ENCODE measurements at places on chromosomes 3 and 15. TPM values are rescaled to one million over a fixed set of nuclear protein-coding genes. Genes with fewer than 3 reads are reported as not detected.

- no peaks in the 10 kb centered on the region for H3K36me3 ChIP-seq
- no peaks in the 10 kb centered on the region for H3K27me3 ChIP-seq
- no peak overlapping the region for H3K27ac ChIP-seq
- DNase-seq = no peak
- no peaks in the 10 kb centered on the region for H3K4me1 ChIP-seq
Measured at GRCh38 chr3:114356066-114356465, 62.2 kb downstream of the TIGIT start.

The AP3B2 gene
- total RNA-seq = 5.6 TPM

The FSTL1 gene
- 1,211 TPM for total RNA-seq

The BUB1B gene
- 11.9 TPM for total RNA-seq

DNA sequence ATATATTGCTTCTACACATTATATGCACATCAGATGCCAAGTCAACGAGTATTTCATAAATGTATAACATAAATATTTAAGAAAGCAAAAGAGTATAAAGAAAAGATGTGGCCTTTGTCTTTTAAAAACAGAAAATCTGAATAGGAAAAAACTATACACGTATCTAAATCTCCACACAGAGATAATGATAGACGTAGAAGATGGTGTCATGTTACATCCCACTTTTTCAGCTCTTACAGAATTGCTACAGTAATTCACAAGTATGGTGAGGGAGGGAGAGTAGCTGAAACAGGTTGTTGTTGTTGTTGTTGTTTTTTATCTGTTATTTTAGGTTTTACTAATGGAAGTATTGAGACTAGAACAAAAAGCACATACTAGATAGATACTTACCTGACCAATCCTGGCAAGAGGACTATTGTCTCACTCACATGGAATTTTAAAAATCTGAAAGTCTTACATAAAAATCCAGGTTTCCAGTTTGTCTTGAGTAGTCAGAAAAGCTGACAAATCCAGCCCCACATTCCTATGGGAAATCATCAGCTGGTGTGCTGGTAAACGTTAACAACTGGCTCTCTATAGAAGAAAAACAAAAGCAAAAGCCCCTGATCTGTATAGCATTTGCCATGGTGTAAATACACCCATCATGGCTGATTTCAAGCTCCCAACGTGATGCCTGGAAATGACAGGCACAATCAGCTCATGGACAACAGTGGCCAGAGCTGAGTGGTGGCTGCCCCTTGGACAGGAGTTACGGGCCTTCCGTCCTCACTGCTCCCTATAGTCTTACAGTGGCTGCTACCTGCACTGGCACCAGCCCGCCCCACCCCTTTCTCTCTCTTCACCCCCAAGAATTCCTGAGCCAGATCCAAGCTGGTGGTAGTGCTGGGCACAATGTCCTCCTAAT is 47.4 kb upstream of the VGLL4 start:
- DNase-seq = no peak
- no peak overlapping the region for H3K27ac ChIP-seq
- H3K4me1 ChIP-seq = peaks cover 8% of the 10 kb centered on the region
- H3K4me3 ChIP-seq = no peak overlapping the region
- H3K27me3 ChIP-seq = peaks cover 2% of the 10 kb centered on the region

The THSD4 gene
- total RNA-seq = 0.92 TPM

DNA sequence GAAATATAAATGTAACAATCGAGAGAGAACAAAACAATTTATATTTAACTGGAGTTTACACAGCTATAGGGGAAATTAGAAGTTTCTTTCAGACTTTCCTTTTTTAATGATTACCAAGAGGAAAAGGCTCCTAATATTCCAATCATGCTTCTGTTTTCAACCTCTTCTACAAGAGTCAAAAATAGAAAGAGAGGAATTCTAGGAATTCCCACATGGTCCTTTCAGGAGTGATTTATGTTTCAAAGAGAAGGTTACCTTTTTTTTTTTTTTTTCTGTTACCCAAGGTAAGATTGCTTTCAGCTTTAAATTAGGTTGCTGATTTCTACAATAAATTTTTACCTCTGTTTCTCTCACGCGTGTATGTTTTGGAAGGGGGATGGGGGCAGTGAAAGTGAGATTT is 355.3 kb upstream of the DCBLD2 start:
- H3K27ac ChIP-seq = no peak overlapping the region
- H3K36me3 ChIP-seq = no peaks in the 10 kb centered on the region
- H3K4me3 ChIP-seq = no peak overlapping the region
- DNase-seq = no peak

The TOMM70 gene
- 29.1 TPM for total RNA-seq

The CCDC39 gene
- 0.46 TPM for total RNA-seq

DNA sequence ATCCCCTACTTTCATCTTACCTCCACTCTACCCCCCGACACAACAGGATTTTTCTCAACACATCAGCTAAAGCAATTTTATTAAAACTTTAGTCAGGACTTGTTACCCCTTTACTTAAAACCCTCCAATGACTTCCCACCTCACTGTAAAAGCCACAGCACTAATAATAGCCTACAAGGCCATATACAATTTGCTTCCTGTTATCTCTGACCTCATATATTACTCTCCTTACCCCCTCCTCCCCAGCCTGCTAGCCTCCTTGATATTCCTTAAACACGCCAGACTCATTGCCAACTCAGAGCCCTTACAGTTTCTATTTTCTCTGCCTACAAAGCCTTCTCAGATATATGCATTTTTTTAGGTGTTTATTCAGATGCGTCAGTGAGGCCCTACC is 54.4 kb downstream of the DCUN1D1 start:
- no peak overlapping the region for H3K4me3 ChIP-seq
- no peak for DNase-seq
- no peaks in the 10 kb centered on the region for H3K4me1 ChIP-seq
- H3K27me3 ChIP-seq = no peaks in the 10 kb centered on the region
- H3K36me3 ChIP-seq = no peaks in the 10 kb centered on the region
- no peak overlapping the region for H3K27ac ChIP-seq

The CCR4 gene
- total RNA-seq = 0.08 TPM

The SPINK8 gene
- total RNA-seq = not detected

GRCh38 chr3:48241796-48242455 is 1.0 kb downstream of the ZNF589 start:
- H3K36me3 ChIP-seq = no peaks in the 10 kb centered on the region
- H3K27ac ChIP-seq = peak overlapping the region; percentile 36
- H3K27me3 ChIP-seq = peaks cover 3% of the 10 kb centered on the region
- DNase-seq = peak; percentile 16
- peak overlapping the region; percentile 94 for H3K4me3 ChIP-seq

GRCh38 chr15:32674681-32675080 is 33.2 kb downstream of the SCG5 start:
- no peak overlapping the region for H3K27ac ChIP-seq
- H3K27me3 ChIP-seq = no peaks in the 10 kb centered on the region
- H3K4me3 ChIP-seq = no peak overlapping the region
- DNase-seq = no peak

GRCh38 chr3:135109681-135110080 is 314.6 kb downstream of the EPHB1 start:
- no peak for DNase-seq
- no peak overlapping the region for H3K27ac ChIP-seq
- H3K27me3 ChIP-seq = no peaks in the 10 kb centered on the region
- no peaks in the 10 kb centered on the region for H3K4me1 ChIP-seq

The ARF4 gene
- total RNA-seq = 161 TPM

The FRMD4B gene
- total RNA-seq = 102 TPM

- no peaks in the 10 kb centered on the region for H3K36me3 ChIP-seq
- no peaks in the 10 kb centered on the region for H3K4me1 ChIP-seq
- no peak for DNase-seq
- H3K27ac ChIP-seq = no peak overlapping the region
- no peak overlapping the region for H3K4me3 ChIP-seq
Measured at GRCh38 chr3:193297421-193297820, 56.4 kb downstream of the PLAAT1 start.

DNA sequence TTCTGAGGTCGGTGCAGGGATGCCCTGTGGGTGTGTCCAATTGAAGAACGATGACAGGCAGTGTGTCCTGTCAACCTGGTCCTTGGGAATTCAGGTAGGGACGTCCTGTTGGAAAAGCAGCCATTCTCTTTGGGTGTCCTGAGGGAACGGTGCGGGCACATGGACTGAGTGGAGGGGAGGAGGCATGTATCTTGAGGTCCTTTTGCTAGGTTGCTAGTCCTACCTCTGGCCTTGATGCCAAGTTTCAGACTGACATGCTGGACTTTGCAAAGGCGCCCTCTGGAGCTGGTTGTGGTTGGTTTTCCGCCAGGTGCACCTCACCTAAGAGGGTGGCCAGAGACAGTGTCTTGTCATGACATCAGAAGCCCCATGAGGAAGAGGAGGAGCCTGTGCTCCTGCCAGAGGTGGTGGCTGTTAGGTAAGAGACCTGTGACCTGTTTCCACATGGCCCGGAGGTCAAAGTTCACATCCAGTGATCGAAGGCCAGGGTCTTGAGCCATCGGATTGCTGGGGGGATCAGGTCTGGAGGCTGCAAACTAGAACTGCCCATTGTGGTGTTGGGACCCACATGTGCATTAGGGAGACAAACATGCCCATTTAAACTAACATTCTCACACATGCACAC is 106.3 kb downstream of the SNRPN start:
- DNase-seq = no peak
- H3K27me3 ChIP-seq = peaks cover 72% of the 10 kb centered on the region
- peaks cover under 1% of the 10 kb centered on the region for H3K4me1 ChIP-seq

GRCh38 chr3:117788061-117788460 is 1078.5 kb downstream of the TUSC7 start:
- H3K4me3 ChIP-seq = no peak overlapping the region
- H3K27ac ChIP-seq = no peak overlapping the region
- DNase-seq = no peak
- H3K27me3 ChIP-seq = peaks cover 4% of the 10 kb centered on the region
- H3K4me1 ChIP-seq = peaks cover 6% of the 10 kb centered on the region

DNA sequence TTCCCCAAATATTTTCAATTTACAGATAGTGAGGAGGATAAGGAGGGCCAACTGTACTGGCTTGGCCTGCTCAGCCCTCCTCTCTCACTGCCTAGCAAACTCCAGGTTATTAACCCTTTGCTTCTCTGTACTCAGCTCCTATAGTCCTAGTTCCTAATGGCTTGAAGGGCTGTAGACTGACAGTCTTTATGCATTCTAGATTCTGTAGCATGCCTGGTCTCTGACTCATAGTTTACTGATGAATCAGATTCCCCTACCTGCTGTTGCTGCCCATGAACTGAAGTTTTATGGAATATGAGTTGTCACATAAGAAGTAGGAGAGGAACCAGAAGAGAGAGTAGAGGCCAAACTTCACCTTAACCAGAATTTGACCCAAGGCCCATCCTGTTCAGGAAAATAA is 27.1 kb upstream of the MAP3K13 start:
- no peaks in the 10 kb centered on the region for H3K27me3 ChIP-seq
- no peak overlapping the region for H3K4me3 ChIP-seq
- no peak overlapping the region for H3K27ac ChIP-seq
- peaks cover 20% of the 10 kb centered on the region for H3K4me1 ChIP-seq
- DNase-seq = no peak

DNA sequence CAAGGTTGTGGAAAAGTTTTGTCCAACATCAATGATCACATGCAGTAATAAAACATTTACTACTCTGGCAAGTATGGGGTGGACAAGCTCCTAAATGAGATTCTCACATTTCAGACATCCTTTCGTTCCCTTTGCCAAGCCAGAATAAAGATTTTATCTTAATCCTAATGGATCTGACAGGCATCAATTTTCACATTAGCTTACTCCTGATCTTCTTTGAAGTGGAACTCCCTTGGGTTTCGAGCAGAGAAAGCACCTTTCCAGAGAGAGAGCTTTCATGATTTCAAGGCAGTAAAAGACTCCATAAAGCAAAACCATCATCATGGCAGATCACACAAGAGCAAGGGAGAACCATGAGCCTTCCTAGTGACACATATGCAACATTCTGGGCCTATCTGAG is 27.3 kb upstream of the EID1 start:
- no peak overlapping the region for H3K4me3 ChIP-seq
- no peaks in the 10 kb centered on the region for H3K4me1 ChIP-seq
- H3K36me3 ChIP-seq = peaks cover 18% of the 10 kb centered on the region
- no peaks in the 10 kb centered on the region for H3K27me3 ChIP-seq
- no peak for DNase-seq

DNA sequence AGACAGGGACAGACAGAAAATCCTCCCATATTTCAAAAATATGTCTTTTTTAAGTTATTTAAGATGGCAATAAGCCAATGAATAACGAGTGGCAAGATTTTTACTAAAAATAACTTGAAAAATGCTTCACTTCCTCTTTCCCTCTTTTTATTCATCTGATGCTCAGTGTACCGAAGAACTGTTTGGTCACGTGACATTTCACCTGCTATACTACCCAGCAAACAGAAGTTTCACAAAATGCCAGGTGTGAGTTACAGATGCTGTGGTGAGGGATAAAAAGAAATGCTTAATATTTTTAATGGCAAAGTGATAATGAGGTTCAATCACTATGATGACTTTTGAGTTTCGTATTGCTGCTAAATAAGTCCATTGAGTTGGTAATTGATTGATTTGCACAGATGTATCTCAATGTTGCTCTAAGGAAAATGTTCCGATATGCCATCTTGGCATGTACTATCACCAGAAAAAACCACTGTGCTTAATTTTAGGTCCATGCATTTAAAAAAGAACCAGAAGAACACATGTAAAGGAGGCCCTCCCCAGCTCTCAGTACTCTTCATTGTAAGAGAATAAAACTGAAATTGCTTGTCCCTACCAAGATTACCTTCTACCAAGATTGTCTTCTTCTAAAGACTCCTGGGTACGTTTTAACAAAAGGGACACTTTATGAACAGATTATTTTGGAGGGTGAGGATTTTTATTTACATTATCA is 26.0 kb upstream of the SEC62 start:
- H3K4me1 ChIP-seq = peaks cover 3% of the 10 kb centered on the region
- no peak overlapping the region for H3K4me3 ChIP-seq
- DNase-seq = no peak
- H3K27ac ChIP-seq = no peak overlapping the region
- H3K36me3 ChIP-seq = no peaks in the 10 kb centered on the region
- no peaks in the 10 kb centered on the region for H3K27me3 ChIP-seq

DNA sequence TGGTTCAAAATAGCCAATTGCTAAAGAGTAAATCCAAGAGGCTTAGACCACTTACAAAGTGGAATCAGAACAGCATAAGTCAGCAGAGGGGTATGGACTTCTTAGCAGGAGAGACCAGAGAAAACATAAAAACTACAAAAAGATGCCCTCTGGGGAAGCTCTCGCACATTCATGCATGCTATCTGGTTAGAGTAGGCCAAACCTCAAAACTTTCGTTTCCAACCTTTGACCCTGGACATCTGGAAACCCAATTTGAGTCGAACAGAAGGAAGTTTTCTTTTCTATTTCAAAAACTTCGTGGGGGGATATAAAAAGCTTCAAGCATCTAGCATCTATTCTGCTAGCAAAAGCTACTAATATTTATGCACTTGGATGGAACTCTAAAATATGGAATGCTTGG is 523.9 kb upstream of the AGTR1 start:
- no peaks in the 10 kb centered on the region for H3K36me3 ChIP-seq
- peaks cover 9% of the 10 kb centered on the region for H3K4me1 ChIP-seq
- no peaks in the 10 kb centered on the region for H3K27me3 ChIP-seq
